ENCODE measurements at places on chromosomes 3 and 15.

DNA sequence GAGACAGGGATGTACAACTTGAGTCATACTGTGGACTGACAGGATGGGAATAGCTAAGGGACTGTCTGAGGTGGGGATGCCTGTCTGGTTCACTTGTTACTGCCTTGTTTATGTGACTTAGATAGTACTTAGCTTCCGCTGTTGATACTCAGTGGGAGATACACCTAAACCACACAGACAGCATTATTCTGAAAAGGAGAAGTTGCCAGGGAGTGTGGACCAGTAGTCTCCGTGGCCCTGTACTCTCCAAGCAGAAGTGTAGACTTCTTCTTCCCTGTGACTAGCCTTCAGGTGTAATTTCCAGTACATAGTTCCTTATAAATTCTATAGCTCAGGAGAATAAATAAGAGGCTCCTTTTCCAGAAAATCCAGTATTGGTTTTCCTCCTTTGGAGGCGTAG lies 5.1 kb downstream of the HIGD2B start:
- DNase-seq, result no peak

DNA sequence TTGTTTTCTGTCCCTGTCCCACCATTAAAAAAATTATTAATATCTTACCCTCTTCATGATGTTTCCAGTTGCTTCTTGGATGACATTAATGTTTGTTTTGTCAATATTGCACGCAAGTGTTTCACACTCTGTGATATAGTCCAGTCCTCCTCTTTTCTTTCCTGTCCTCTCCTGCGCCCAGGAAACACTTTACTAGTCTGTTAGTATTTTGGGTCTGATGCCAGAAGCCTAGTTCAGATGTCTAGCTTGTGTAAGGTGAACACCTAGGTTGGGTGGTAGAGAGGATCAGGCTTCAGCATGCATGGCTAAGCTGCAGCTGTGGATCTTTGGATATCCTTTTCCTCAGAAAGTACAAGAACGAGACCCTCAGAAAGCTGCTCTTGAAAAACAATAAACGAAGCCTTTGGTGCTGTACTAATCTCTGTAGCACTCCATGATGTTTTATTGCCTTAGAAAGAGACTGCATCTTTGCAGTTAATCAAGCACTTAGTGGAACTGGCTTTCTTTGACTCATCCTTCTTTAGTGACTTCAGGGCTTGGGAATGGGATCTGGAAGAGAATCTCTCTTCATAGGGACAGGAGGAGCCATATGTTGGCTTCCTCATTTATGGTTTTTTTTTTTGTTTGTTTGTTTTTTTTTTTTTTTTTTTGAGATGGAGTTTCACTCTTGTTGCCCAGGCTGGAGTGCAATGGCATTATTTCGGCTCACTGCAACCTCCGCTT lies 253.4 kb downstream of the LPP start:
- DNase-seq, result no peak

GRCh38 chr15:88012233-88012632 lies 244.3 kb downstream of the NTRK3 start:
- DNase-seq, result no peak

- DNase-seq, result no peak
Measured at GRCh38 chr15:73074241-73074640, 22.0 kb downstream of the NEO1 start.

DNA sequence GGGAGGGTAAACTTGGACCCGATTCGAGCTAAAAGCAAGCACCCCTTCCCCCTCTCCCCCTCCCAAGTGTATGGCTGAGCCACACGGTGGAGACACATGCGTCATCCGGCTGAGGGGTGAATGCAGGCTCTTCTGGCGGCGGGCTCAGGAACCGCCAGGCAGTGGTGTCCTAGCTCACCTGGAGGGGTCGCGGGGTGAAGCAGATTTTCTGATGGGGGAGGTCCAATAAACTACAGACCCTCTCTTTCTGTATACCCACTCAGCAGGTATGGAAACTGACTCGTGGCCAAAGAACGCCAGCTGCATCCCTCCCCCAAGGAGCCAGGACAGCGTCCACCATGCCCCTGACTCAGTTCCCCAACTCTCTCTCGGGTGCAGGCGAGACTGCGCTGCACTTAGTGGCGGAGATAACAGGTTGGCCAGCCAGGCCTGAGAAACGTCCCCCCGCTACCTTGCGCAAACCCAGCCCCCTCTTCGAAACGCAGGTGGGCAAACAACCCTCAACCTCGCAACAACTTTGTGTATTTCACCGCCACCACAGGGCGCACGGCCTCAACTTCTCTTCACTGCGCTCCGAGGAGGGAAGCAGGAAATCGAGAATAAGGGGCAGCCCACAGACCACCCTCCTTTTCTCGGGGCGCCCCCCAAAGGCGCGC lies 1.3 kb downstream of the MAGI1 start:
- no peak for DNase-seq

- no peak for DNase-seq
Measured at GRCh38 chr15:57091636-57092035, 173.2 kb downstream of the TCF12 start.

- no peak for DNase-seq
Measured at GRCh38 chr3:149186721-149187120, 34.9 kb downstream of the CP start.

DNA sequence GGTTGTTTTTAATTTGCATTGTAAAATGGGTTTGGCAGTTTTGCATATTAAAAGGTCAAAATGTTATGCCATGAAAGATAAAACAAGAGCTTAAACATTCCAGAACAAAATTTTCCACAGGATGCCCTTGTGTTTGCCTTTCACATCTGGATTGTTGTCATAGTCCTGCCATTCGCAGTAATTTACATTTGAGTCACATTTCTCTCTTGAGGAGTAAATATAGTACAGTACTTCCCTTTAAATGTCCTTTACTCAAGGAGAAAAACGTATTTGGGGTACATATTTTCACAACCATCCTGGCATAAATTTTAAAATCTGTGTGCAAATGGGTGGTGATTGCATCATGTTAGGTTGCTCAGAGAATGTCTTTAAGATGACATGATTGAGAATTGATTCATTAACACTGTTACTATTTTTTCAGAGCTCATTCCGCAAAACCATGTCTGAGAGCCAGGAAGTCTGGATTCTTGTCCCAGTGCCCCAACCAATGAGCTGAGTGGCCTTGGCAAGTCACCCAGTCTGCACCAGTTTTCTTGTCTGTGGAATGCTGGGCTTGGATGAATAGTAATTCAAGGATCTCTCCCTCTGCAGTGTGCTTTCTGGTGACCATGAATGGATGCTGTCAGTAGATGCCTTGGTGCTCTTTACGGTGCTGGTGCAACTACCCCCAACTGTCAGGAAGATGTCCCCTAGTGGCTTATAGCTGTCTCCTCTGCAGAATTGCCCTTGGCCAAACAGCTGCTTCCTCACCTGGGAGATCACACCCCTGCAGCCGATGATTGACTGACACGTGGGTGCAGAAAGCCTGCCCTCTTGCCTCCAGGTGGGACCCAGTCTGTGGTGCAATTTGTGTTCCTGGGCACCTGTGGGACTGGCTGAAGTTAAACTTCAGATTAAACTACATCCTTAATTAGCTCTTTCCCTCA lies 43.0 kb downstream of the ABHD5 start:
- no peak for DNase-seq

GRCh38 chr15:27868828-27869404 lies 230.2 kb downstream of the OCA2 start:
- DNase-seq, result no peak

DNA sequence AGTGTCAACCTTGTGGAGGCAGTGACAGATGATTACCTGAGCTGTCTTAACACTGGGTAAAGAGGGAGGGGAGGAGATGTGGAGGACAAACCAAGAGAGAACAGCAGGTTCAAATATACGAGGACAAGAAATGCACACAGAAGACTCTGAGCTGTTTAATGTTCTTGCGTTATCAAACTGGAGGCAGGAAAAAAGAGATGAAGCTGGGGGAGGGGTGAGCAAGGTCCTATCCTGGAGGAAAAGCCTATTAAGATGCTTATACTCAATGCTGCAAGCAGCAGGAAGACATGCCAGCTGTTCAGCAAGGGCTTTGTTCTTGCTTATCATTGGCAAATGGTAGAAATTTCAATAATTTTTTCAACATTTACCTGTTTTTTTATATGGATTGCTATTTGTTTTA lies 345.7 kb upstream of the TRIM42 start:
- no peak for DNase-seq

DNA sequence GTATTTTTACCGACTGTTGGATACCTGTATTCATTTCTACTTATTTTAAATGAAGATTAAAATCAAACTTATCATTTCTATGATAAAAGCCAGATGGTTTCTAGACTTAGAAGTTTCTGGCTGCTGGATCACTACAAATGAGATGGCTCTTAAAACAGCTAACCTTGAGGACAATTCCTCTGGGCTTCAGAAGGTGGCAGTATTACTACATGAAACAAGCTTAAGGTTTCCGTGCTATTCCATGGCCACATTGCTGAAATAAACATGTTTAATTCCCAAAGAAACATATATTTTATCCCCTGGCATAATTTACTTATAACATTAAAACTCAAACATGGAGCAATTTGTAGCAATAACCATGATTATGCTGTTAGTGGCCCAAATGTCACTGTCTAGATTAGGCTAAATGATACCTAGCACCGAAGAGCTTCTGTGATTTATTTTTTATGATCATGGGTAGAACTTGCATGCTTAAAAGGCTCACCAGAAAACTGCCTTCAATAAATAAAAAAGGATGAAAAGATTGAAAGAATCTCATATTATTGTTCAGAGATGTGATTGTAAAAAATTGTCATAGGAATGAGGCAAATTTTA lies 204.0 kb upstream of the NANOGP8 start:
- no peak for DNase-seq

Measured in activated CD4-positive, alpha-beta T cell treated with anti-CD3 and anti-CD28 coated beads, Interleukin-2, amount 50 U/mL, for 48 hours (primary cell).